ENCODE measurements at places on chromosomes 6 and 20.

GRCh38 chr6:17391976-17392375, 1.4 kb upstream of the CAP2 start:
- DNase-seq: no peak

GRCh38 chr6:93165850-93166430, 253.4 kb downstream of the EPHA7 start:
- no peak for DNase-seq

DNA sequence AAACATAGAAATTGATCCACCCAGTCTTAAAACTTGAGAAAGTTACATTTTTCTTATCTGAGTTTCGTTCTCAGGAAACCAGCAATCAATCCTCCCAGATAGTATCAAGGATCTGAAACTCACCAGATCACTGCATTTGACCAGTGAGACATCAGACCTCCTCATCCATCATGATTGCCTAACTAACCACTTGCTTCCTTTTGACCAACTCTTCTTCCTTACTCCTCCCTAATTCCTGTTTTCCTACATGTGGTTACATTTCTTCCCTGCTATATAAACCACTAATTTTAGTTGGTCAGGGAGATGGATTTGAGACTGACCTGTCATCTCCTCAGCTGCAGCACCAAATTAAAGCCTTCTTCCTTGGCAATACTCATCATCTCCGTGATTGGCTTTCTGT, 357.1 kb upstream of the POU3F2 start:
- DNase-seq: no peak

GRCh38 chr6:74607468-74607867, 598.4 kb downstream of the COL12A1 start:
- no peak for DNase-seq

GRCh38 chr20:7291946-7292345, 524.5 kb downstream of the BMP2 start:
- no peak for DNase-seq

Data from left hindlimb (tissue), 1 donor.